ENCODE measurements at places on chromosomes 2 and 18. TPM values are rescaled to one million over a fixed set of nuclear protein-coding genes. Genes with fewer than 3 reads are reported as not detected.

Gene GALNT5
- not detected for total RNA-seq

Gene IL36B
- not detected for total RNA-seq

DNA sequence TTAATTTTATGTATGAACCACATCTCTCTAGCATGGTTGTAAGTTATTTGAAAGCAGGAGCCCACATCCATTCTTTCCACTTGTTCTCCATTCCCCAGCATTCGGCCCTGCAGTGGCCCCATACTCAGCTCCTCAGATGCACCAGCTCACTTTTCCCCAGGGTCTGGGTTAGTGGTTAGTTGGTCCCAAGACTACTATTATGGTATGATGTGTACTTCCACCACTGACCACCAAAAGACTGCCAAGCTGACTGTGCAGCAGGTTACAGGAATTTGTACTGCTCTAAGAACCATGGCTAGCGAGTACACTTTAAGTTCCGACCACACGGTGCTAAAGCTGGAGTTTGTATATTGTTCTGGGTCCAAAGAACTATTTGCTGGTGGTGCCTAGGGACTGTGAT, 413.6 kb upstream of the TCF4 start:
- no peak for DNase-seq

Gene CDKL4
- total RNA-seq: not detected

- DNase-seq: no peak
These were observed 231.0 kb downstream of the EN1 start for GRCh38 chr2:118616432-118616831.

GRCh38 chr2:172972005-172972619, 103.5 kb upstream of the MAP3K20 start:
- DNase-seq: peak; percentile 46

Gene HDHD2
- 25.9 TPM for total RNA-seq

GRCh38 chr18:31685097-31686082, 1.0 kb upstream of the B4GALT6 start:
- peak; percentile 67 for DNase-seq

DNA sequence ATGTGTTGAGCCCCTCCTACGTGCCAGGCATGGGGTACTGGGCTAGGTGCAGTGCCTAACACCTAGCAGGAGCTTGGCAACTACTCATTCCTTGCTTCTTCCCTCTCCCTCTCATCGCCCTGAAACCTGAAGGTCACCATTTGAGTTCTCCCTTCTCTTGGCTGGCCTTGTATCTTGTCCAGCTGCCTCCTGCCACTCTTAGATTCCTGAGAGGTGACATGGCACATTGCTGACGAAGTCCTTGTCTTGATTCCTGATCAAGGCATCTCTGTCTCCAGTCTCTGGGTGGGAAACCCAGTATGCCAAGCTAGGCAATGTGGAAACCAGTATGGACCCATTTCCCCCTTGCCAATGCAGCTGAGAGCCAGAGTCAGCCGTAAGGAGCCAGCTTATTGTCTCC, 9.0 kb upstream of the EFR3B start:
- no peak for DNase-seq

DNA sequence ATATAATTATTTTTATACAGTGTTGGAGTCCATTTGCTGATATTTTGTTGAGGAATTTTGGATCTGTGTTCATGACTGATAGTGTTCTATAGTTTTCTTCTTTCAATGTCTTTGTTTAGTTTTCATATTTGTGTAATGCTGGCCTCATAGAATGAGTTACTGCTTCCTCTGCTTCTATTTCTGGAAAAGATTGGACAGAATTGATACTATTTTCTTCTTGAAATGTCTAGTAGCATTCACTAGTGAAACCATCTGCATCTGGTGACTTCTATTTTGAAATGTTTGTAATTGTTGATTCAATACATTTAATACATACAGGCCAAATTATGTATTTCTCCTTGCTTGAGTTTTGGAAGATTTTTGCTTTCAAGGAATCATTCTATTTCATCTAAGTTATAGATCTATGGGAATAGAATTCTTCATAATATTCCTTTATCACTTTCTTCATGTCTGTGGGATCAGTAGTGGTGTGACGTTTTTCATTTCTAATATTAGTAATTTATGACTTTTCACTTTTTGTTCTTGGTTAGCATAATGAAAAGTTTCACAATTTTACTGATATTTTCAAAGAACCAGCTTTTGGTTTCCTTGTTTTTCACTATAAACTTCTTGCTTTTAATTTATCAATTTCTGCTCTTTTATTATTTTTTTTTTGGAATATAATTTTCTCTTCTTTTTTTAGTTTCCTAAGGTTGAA, 509.9 kb upstream of the VRK2 start:
- no peak for DNase-seq

GRCh38 chr2:78973630-78974029, 51.9 kb upstream of the REG3G start:
- no peak for DNase-seq

Gene CCDC148
- not detected for total RNA-seq

Gene PLGLB1
- total RNA-seq: 0.74 TPM

DNA sequence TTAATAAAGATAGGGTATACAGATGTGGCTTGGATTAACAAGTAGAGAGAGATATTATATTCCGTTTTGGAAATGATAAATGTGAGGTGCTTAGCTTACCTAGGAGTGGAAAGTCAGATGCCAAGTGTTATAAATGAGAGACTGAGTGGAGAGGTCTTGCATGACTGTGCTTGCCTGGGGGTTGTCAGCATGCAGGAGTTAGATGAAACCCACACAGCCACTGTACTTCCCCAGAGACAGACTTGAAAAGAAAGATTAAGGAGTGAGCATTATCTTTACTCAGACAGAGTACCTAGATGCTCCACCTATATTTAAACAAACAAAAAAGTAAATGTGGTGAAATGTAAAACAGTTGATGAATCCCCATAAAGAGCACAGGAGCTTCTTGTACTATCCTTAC, 482.7 kb downstream of the RIT2 start:
- DNase-seq: no peak

Gene CTLA4
- 45.6 TPM for total RNA-seq

DNA sequence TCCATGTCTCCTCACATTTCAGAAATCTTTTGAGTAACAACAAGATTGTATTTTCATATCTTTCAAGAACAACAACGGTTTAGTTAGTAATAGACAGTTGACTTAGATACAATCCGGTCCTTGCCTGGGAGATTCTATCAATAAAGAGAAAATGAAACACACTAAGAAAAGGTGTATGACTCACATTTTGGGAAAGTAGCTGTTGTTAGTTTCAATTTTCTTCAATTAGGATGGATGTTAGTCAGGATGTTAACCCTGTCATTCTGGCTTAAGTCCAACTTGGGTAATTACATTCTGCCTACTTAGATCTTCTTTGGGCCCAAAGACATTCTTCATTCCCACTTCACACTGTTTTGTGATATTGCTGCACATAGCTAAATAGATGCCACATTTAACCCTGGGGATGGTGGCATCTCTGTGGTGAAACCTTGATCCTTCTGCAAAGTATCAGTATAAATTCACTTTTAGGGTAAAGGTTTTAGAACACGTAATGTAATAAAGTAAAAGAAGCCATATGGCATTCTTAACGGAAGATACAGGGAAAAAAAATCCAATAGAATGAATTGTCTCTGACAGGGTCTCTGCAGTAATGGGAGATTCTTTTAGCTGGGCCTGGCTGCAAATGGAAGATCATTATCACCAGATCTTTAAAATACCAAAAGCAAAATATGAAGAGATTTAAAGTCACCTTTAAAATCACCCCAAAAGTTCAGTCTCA, 365.5 kb downstream of the FIGN start:
- DNase-seq: no peak

Gene PSD4
- 198 TPM for total RNA-seq

DNA sequence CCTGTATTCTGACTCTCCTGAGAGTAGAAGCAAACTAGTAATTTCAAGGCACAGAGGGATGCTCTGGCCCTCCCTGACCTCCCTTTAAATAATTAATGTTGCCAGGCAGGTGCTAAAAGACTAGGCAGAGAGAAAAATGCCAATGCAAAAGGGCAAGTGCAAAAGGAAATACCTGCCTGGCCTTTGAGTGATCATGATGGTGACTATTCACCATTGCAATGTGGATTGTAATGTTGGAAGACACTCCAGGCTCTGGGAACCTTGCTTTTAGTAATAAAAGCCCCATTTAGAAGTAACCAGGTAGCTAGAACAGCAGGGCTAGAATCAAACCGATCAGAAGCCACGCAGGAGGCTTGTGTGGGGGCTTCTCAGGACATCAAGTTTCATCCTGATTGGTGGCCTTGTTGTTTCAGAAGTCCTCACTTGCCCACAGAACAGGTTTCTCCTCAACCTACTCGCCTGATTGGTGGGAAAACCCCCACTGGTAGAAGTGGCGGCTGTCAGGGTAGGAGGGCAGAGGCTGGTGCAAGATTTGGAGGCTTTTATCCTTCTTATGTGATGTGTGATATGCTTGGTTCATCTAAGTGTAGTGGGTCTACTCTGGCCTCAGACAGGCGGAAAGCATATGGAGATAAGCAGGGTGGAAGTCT, 16.0 kb upstream of the CHRNA1 start:
- peak; percentile 31 for DNase-seq
